ENCODE measurements at places on chromosomes 11 and 22. TPM values are rescaled to one million over a fixed set of nuclear protein-coding genes. Genes with fewer than 3 reads are reported as not detected.

DNA sequence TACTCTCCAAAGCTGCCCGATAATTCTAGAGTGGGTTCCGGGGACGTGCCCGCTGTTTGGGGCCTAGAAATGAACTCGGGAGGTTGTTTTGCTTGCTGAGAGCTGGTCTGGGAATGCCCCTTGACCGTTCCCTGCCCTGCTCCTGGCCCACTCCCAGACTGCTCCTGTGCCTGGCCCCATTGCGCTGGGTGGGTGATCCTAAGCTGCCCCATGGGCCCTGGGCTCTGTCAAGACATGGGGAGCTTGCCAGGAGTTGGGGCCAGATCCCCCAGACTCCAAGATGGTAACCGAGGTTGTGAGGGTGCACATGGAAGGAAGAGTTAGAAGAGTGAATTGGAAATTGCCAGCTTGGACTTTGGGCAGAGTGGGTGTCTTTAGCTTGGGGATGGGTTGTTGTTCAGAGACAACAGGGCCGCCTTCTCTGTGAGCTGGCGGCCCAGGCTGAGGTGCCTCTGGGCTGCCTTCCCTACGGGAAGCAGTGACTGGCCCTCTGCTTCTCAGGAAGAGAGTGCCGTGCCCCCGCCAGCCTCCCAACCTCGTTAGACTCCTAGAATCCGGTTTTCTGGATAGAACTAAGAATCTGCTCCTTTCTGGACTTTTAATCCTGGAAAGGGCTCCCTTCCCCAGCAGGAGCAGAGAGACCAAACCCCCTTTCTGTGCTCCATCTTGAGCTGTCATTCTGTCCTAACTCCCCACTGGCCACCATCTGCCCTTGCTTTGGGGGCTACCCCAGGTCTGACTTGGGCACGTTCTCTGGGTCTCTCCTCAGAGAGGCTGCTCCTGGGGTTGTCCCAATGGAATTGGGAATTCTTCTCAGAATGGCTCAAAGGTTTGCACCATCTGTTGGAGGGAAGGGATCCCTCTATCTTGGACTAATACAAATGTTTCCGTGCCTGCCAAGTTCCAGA is 1.8 kb downstream of the ST3GAL4 start:
- DNase-seq: peak; percentile 48

- no peak for DNase-seq
These were observed 524 bp upstream of the SLC25A17 start for GRCh38 chr22:40819599-40820140.

DNA sequence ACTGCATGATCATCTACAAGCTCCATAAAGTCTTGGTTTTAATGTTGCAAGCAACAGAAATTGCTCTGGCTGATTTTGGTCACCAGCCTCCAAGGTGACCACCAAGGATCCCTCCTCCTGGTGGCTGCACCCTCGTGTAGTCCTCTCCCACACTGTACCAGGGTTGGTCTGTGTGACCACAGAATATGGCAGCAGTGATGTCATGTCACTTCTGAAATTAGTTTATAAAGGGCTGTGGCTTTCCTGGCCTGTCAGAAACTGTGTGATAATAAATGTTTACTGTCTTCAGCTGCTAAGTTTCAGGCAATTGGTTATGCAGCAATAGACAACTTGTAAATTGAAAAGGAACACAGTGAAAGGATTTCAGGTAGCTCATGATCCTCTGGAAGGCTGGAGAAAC is 5.3 kb upstream of the PRDM11 start:
- no peak for DNase-seq

DNA sequence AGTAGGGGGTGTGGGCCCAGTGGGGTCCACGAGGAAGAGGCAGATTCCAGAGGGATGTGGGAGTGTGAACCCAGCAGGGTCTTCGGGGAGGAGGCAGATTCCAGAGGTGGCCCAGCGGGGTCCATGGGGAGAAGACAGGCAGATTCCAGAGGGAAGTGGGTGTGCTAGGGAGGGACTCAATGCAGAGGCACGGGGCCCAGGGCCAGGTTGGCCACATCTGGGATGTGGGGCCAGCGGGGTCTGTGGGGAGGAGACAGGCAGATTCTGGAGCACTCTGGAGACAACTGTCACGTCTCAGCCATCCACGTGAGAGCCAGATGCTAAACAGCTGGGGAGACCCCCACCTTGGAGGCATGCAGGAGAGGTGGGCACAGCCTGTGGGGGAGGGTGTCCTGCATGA is 582.6 kb downstream of the TBC1D22A start:
- no peak for DNase-seq

DNA sequence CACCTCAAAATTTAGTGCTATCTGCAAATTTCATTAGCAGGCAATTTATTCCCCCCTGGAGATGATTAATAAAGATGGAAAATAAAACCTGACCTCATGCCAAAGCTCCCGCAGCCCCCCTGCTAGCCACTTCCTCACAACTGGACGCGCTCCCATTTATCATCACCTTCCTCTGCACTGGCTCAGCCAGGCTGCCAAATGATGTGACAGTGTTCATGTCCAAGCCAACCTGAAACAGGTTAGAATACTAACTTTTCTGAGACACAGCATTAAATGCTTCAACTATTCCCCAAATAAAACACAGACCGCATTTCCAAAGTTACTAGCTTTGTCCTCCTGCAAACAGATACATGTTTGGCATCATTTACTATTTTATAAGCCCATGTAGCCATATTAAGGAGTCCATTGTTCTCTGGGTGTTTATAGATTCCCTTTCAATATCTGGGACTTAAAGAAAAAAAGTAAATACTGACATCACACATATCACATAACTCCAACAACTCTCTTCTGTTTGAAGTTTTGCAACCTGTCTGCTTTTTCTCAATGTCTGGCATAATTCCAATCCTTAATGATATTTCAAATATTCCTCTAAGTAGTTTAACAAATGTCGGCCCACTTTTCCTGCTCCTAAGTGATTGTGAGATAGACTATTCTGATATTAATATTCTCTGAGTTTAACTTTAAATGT is 829.7 kb upstream of the FAT3 start:
- DNase-seq: no peak

- DNase-seq: peak; percentile 83
These were observed 1.9 kb downstream of the LRP4 start for GRCh38 chr11:46916286-46917108.

GRCh38 chr11:67649634-67650510 is 658 bp downstream of the ACY3 start:
- DNase-seq: no peak

DNA sequence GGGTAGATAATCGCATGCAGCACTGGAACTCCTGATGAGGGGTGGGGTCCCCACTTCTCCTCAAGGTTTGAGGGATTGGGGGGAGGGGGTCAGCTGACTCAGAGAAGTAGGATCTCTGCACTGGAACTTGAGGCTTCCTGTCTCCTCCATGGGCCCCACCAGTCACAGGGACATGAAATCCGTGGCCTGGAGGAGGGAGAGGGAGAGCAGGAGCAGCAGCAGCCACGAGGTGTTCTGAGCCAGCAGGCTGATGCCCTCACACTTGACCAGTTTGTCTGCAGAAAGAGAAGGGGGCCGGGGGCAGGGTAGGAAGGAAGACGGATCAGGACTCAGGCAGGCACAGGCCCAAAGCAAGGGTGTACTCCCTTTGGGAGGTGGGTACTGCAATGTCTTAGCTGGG is 3.7 kb downstream of the THY1 start:
- no peak for DNase-seq

DNA sequence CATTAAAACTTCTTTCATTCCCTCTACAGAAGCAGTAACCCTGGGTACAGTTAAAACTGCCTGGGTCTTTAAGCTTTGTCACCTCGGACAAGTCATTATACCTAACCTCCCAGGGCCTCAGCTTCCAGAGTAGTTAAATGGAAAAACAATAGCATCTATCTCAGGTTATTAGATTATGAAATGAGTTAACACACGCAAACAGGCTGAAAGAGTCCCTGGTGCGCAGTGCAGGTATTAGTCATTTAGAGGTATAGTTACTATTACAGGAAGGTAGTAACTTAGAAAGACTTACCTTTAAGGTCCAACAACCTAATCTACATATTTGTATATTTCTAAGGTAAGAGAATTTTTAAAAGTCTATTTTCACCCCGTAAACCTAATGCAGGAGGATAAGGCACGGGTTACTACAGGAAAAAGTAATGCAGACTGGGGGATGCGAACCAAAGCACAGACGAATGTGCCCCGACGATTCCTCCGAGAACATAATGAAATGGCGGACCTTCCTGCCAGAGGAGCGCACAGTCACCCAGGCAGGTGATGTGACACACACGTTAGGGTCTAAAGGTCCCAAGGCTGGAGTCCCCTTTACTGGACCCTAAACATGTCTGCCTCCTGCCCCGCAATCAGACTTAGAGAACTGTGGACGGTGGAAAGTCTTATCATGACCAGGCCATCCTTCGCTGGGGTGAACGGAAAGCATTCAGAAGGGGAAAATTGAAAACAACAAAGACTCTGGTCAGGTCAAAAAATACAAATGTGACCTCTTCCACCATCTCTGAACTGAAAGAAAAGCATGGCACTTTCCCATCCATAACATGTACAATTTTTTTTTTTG is 1.3 kb downstream of the NAP1L4 start:
- no peak for DNase-seq

DNA sequence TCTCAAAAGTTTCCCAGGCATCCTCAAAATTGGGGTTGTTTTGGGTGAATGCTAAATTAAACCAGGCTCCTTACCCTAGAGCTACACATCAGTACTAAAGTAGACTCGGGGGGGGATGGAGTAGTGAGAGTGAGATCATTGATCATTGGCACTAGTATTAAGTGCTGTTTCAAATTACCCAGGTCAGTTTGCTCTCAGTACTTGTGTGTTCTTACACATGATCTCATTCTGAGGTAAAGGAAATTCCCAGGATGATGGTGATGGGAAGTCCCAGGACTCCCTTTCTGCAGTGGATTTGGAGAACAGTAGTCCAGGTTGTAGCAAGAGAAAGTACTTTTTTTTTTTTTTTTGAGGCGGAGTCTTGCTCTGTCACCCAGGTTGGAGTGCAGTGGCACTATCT is 12.5 kb downstream of the RBM4 start:
- no peak for DNase-seq

GRCh38 chr11:109123816-109124787 is 297.9 kb upstream of the C11orf87 start:
- peak; percentile 24 for DNase-seq

DNA sequence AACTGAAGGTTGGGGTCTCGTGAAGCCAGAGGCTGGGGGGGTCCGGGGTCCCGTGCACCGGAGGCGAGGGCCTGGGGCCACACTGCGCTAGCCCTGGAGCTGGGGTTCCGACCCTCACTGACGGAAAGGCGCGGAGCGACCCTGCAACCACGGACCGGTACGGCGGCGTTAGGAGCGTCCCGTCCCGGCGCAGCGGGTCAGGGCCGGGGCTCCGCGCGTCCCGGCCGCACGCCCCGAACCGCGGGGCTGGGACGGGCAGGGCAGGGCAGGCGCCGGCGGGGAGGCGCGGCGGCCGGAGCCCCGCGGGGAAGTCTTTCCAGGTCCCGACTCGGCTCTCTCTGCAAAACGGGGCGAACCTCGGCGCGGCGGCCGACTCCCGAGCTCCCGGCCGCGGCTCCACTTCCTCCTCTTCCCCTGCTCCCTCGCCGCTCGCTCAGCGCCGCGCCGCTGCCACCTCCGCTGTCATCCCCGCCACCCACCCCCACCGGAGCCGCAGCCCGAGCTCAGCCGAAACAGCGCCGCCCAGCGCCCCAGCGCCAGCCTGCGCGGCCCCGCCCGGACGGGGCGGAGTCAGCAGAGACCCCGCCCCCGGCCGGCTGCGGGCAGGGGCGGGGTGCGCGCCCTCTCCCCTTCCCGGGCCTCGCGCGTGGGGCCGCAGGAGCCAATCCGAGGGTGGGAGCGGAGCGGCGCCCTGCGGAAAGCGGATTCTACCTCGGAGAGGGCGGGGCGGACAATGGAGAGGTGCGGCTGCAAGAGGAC is at the start of gene GDPD5:
GDPD5 (minus strand) TSS at position 509 of the 759 bp plus-strand sequence. CDS start 48,206 bp downstream, outside the sequence.
- DNase-seq: peak; percentile 93

GRCh38 chr22:46030231-46030880 is 53.4 kb upstream of the WNT7B start:
- no peak for DNase-seq

GRCh38 chr22:20392983-20393704 is 807 bp upstream of the ZNF74 start:
- DNase-seq: peak; percentile 64

DNA sequence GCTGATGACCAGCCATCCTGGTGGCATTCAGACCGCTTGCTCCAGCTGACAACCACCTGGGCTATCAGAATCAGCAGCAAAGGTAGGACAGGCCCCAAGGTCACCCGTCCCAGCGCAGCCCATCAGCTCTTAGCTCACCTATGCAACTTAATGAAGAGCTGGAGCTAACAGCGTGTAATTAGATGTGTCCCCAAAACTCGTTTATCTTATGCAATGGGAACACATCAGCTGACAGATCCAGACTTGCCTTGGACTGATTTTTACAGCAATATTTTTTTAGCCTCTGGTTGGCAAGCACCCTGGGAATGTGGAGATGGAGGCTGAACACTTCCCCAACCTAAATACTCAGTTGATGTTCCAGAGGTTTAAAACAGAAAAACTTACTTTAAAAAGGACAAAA is 76.0 kb downstream of the PACSIN2 start:
- DNase-seq: no peak

GRCh38 chr22:32951076-32951806 is 106.9 kb downstream of the SYN3 start:
- DNase-seq: no peak

DNA sequence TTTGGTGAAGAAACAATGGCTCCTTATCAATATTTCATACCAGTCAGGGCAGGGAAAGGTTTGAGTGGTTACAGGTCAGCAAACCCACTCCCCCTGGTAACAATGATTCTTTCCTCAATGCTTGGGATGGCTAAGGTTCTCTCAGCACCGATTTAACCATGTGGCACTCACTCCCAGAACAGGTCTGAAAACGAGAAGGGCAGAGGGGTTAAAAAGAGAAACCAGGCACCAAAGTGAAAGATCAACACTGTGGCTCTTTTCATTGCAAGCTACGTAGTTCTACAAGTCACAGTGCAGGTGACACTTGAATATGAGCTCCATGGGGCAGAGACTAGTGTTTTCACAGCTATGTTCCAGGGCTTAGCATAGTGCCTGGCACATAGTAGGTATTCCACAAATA is 132.4 kb downstream of the PLEKHA7 start:
- DNase-seq: no peak

DNA sequence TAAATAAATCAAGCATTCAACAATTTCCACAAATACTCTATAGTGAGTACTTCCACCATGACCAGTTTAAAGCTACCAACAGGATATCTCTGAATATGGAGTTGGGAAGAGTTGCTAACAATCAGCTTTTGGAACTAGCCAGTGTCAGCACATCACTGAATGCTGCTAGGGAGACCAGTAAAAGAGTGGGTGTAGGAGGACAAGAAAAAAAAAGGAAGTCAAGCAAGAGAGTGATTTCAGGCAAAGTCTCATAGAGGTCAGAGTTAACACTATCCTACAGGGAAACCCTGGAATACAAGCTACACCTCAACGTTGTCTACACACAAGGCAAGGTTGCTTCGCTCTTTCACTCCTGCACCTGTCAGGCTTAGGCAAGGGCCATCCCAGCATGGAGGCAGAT is 24.2 kb downstream of the EIF3F start:
- no peak for DNase-seq

- peak; percentile 72 for DNase-seq
These were observed at the start of gene CHADL for GRCh38 chr22:41240377-41241132. CHADL (minus strand) TSS chr22:41240931; CDS start chr22:41240881, 50 bp downstream.

Gene SNX15
- 14.3 TPM for total RNA-seq

Gene FAM180B
- total RNA-seq: 0.17 TPM

Gene SLC37A2
- 2.9 TPM for total RNA-seq

Gene BRSK2
- 0.61 TPM for total RNA-seq

Gene CECR2
- total RNA-seq: 4.1 TPM

Gene PRR14L
- total RNA-seq: 16.4 TPM

Gene HINFP
- 16.8 TPM for total RNA-seq

Gene MPZL2
- total RNA-seq: 18.7 TPM

Gene UBE4A
- total RNA-seq: 40.7 TPM

Gene KRTAP5-7
- not detected for total RNA-seq

Gene H19
- total RNA-seq: 421 TPM

Gene C11orf16
- not detected for total RNA-seq
